Aortic smooth muscle cell (primary cell): ENCODE measurements at places on chromosomes 7 and 10. TPM values are rescaled to one million over a fixed set of nuclear protein-coding genes. Genes with fewer than 3 reads are reported as not detected.

Gene FAM107B
- total RNA-seq, result 49.9 and 73.2 TPM in 2 replicates

Gene FRMD4A
- 45.0 and 58.9 TPM in 2 replicates for total RNA-seq

Gene PARD3
- total RNA-seq, result 41.9 and 45.3 TPM in 2 replicates

Gene TWIST1
- 31.2 and 34.0 TPM in 2 replicates for total RNA-seq

Gene GFRA1
- under 0.01 and 0.12 TPM in 2 replicates for total RNA-seq

Gene RBP3
- not detected in 2 replicates for total RNA-seq

Gene PLEKHS1
- not detected in 2 replicates for total RNA-seq

Gene PRTFDC1
- 57.2 and 63.4 TPM in 2 replicates for total RNA-seq

Gene VSTM4
- 5.2 TPM in 2 replicates for total RNA-seq

Gene CCL26
- total RNA-seq, result 1.5 TPM in 1 of 2 replicates, not detected in the other

Gene ADRB1
- total RNA-seq, result not detected in 2 replicates

Gene GDF2
- not detected in 2 replicates for total RNA-seq

Gene CLEC5A
- not detected in 2 replicates for total RNA-seq

Gene KLLN
- total RNA-seq, result 0.40 and 0.56 TPM in 2 replicates

Gene NKX2-3
- not detected in 2 replicates for total RNA-seq

Gene MALRD1
- total RNA-seq, result 0.56 and 0.66 TPM in 2 replicates

Gene ARL3
- 9.6 and 9.7 TPM in 2 replicates for total RNA-seq

Gene DNAJC12
- 1.6 and 2.5 TPM in 2 replicates for total RNA-seq

Gene VWC2
- not detected in 2 replicates for total RNA-seq

Gene BMPER
- total RNA-seq, result 5.9 and 13.2 TPM in 2 replicates

Gene PAX2
- not detected in 2 replicates for total RNA-seq

Gene LIPF
- total RNA-seq, result not detected in 2 replicates

Gene SH3PXD2A
- total RNA-seq, result 10.2 and 11.6 TPM in 2 replicates

Gene SNX10
- 0.13 TPM in 1 of 2 replicates, not detected in the other for total RNA-seq

Gene CPVL
- 0.13 TPM in 1 of 2 replicates, not detected in the other for total RNA-seq

Gene NRP1
- total RNA-seq, result 813 and 990 TPM in 2 replicates

Gene PIP
- total RNA-seq, result not detected in 2 replicates

Gene IGFBP3
- total RNA-seq, result 970 and 2,831 TPM in 2 replicates

Gene PITX3
- 0.12 and 0.13 TPM in 2 replicates for total RNA-seq

Gene NPFFR1
- under 0.01 TPM in 1 of 2 replicates, not detected in the other for total RNA-seq

Gene PIK3CG
- total RNA-seq, result 0.12 and 0.26 TPM in 2 replicates

Gene IFIT1B
- total RNA-seq, result 0.06 TPM in 1 of 2 replicates, not detected in the other

Gene FAM25G
- total RNA-seq, result not detected in 2 replicates

Gene METTL27
- total RNA-seq, result 2.5 and 7.2 TPM in 2 replicates

Gene UCN3
- total RNA-seq, result not detected in 2 replicates

Gene BEND7
- total RNA-seq, result 2.7 and 2.9 TPM in 2 replicates

Gene PNLIPRP3
- not detected in 2 replicates for total RNA-seq

Gene SOSTDC1
- 0.81 TPM in 1 of 2 replicates, not detected in the other for total RNA-seq

Gene OR2A5
- not detected in 2 replicates for total RNA-seq

Gene TMEM140
- total RNA-seq, result 18.8 and 25.4 TPM in 2 replicates

Gene TPK1
- 6.0 and 6.2 TPM in 2 replicates for total RNA-seq

Gene FFAR4
- not detected in 2 replicates for total RNA-seq

Gene DNA2
- total RNA-seq, result 6.0 and 6.9 TPM in 2 replicates

Gene ZNF438
- total RNA-seq, result 2.8 and 4.4 TPM in 2 replicates

Gene WIPF3
- 0.06 TPM in 1 of 2 replicates, not detected in the other for total RNA-seq

Gene FAM241B
- 0.13 and 0.19 TPM in 2 replicates for total RNA-seq

Gene ZNF316
- total RNA-seq, result 9.3 and 12.4 TPM in 2 replicates

Gene NSUN5
- total RNA-seq, result 11.5 and 15.5 TPM in 2 replicates

Gene EBLN1
- not detected in 2 replicates for total RNA-seq

Gene JCAD
- total RNA-seq, result 17.1 and 17.3 TPM in 2 replicates
